Endothelial cell of umbilical vein (primary cell): ENCODE measurements at places on chromosomes 6 and 20.
A peak's percentile ranks its signal among the peaks of the same experiment; 100 is the strongest.

DNA sequence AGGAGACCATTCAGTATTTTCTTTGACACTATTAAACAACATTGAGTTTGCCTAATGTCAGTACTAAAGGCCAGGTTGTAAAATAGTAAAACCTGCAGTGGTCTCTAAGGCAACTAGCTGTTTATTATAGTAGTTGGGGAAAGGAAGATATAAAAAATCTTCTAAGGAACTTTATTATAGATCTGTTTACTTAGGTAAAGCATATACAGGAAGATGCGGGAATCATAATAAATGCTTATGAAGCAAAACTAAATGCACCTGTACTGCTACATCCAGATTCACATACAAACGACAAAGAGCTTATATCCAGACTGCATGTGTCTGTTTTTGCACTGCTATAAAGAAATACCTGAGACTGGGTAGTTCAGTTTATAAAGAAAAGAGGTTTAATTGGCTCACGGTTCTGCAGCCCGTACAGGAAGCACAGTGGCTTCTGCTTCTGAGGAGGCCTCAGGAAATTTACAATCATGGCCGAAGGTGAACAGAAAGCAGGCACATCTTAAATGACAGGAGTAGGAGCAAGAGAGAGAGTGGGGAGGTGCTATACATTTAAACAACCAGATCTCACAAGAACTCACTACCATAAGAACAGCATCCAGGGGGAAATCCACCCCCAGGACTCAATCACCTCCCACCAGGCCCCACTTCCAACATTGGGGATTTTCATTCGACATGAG, 8.7 kb upstream of the TRIM39 start:
- no peak for DNase-seq
- no peaks in the 10 kb centered on the region for H3K4me1 ChIP-seq
- no peak overlapping the region for H3K4me3 ChIP-seq
- H3K36me3 ChIP-seq: peaks cover 4% of the 10 kb centered on the region
- no peaks in the 10 kb centered on the region for H3K27me3 ChIP-seq
- H3K27ac ChIP-seq: no peak overlapping the region

DNA sequence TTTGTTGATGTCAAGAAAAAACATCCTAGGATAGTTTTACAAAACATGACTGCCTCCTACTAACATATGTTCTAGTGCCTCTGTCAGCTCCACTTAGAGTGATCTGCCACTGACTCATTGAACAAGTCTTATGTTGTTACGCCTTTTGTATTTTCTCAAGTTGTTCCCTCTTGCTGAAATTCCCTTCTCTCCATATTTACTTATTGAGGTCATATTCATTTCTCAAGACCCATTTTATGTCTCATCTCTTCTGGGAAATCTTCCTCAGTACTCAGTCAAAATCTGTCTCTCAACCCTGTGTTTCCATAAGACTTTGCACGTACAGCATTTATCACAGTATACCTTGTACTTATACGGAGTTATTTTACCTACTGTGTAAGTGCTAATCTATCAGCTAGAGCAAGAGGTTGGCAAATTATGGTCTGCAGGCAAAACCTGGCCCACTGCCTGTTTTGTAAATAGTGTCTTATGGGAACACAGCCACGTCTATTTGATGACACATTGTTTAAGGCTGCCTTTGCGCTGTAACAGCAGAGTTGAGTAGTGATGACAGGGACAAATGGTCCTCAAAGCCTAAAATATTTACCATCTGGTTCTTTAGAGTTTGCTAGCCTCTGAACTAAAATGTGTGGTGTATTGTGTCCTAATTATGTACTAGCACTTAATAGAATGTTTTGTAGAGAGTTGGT, 83.4 kb downstream of the ADGRB3 start:
- H3K27ac ChIP-seq: no peak overlapping the region
- no peak for DNase-seq
- no peaks in the 10 kb centered on the region for H3K36me3 ChIP-seq

DNA sequence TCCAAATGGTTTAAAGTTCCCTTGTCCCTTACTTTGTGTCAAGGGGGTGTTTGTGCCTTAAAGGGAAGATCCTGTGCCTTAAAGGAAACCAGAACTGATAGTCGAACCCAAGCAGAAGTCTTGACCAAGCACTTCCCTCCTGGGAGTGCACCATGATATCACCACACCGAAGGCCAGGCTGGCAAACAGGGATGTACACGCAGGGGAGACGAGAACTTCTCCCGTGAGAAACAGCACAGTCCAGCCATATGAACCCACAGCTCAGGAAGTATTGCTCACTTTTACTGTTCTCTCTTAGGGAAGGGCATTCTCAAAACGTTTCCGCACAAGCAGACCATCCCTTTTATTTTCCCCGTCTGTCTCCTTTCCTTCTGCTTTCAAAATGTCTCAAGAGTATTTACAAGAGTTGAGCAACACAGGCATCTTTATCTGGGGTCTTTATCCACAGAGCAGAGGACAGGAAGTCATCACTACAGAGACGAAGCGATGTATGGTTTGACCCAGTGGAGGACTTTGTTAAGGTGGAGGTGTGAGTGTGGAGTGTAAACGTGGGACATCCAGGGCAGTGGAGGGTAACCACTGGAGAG, 12.8 kb upstream of the SERPINB1 start:
- no peaks in the 10 kb centered on the region for H3K36me3 ChIP-seq
- H3K4me3 ChIP-seq: no peak overlapping the region
- peak; percentile 94 for DNase-seq
- H3K27me3 ChIP-seq: no peaks in the 10 kb centered on the region

DNA sequence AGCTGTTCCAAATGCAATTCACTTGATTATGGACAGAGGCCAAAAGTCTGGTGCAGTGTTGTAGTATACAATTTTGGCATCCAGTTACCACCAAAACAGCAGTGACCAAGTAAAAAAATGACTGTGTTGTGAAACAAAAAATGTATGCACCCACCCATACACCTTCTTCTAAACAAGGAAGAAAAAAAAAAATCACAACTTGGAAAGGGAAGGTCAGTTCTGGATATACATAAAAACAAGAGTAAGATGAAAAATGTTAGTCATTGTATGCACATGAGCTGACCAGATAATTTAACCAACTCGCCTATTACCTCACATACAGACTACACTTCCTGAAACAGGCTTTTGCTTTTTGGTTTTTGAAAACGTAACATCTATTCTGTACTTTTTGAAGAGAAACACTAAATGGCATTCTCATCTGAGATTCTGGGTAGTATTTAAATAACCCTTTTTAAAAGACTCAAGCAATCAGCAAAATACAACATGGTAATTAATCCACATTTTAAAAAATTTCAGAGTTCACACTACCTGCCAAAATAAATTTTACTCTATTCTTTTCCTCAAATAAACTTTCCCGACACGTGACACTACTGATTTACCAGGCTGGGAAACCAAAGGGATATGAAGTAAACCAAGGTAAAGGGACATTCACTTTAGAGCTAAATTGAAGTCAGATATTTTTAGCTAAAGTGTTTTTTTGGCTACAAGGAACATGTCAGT, 141.6 kb upstream of the SHLD1 start:
- peaks cover 22% of the 10 kb centered on the region for H3K4me1 ChIP-seq
- H3K4me3 ChIP-seq: no peak overlapping the region
- H3K27me3 ChIP-seq: no peaks in the 10 kb centered on the region
- no peak overlapping the region for H3K27ac ChIP-seq

- H3K36me3 ChIP-seq: no peaks in the 10 kb centered on the region
- H3K27ac ChIP-seq: no peak overlapping the region
- H3K4me1 ChIP-seq: no peaks in the 10 kb centered on the region
- DNase-seq: no peak
These were observed 149.9 kb downstream of the C6orf118 start for GRCh38 chr6:165159460-165159859.

DNA sequence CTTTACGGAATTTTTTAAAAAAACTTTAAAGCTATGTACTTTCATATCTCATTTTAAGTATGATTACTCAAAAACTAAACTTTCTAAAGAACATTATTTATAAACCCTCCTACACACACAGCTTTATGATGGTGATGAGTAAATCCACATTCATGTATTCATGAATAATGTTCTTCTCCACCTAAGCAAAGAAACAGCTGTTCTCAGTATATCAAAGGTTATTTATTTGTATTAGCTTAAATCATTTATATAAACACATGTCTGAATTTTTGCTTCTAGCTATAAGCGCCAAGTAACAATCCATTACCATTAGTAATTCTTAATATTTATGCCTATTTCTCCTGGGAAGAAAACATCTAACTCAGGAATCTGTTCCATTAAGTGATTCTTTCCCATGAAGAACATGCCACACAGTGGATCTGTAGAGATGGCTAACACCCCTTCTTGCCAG, 63.3 kb downstream of the SMLR1 start:
- H3K27me3 ChIP-seq: no peaks in the 10 kb centered on the region
- peaks cover 5% of the 10 kb centered on the region for H3K4me1 ChIP-seq
- H3K27ac ChIP-seq: no peak overlapping the region
- no peak overlapping the region for H3K4me3 ChIP-seq
- H3K36me3 ChIP-seq: peaks cover 2% of the 10 kb centered on the region

DNA sequence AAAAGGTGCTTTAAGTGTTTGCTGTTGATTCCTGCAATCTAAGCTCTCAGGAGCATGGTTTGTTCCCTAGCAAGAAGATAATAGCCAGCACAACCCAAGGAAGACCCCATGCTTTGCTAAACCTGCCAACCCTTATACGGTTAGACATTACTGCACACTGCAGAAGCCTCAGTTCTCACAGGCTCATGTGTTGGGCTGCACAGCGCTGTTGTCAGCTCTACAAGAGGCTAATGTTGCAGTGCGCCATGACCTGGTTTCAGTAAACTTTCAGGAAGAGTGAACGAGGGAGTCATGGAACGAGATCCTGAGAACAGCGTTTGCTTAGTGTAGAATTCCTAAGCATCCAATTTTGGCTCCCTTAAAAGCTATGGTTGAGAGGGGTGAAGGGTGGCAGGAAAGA, 218.5 kb downstream of the ARHGAP18 start:
- peaks cover 51% of the 10 kb centered on the region for H3K4me1 ChIP-seq
- H3K4me3 ChIP-seq: no peak overlapping the region
- no peak for DNase-seq
- H3K27ac ChIP-seq: peak overlapping the region; percentile 99
- H3K36me3 ChIP-seq: no peaks in the 10 kb centered on the region

- no peaks in the 10 kb centered on the region for H3K4me1 ChIP-seq
- H3K27me3 ChIP-seq: no peaks in the 10 kb centered on the region
- DNase-seq: peak; percentile 43
- H3K4me3 ChIP-seq: no peak overlapping the region
These were observed 181.5 kb upstream of the TCF21 start for GRCh38 chr6:133707456-133707855.

DNA sequence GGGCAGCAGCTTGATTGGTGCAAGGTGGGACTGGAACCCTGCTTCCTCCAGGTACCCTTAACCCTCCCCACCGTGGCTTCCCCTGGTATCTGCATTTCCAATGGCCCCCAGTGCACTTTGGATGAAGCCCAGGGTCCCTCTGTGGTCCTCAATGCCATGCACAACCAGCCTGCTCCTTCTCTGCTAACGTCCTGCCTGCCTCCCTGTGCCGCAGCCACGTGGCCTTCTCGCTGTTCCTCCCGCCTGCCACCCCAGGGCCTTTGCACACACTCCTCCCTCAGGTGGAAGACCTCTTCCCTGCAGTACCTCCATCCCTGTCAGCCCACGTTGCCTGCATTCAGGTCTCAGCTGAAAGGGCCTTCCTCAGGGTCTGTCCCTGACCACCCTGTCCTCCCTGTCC, 101.6 kb downstream of the BMP7 start:
- H3K27me3 ChIP-seq: no peaks in the 10 kb centered on the region
- H3K27ac ChIP-seq: no peak overlapping the region
- H3K4me1 ChIP-seq: no peaks in the 10 kb centered on the region
- DNase-seq: no peak
- no peak overlapping the region for H3K4me3 ChIP-seq
- no peaks in the 10 kb centered on the region for H3K36me3 ChIP-seq

- no peaks in the 10 kb centered on the region for H3K27me3 ChIP-seq
- no peak for DNase-seq
- H3K4me3 ChIP-seq: no peak overlapping the region
- no peak overlapping the region for H3K27ac ChIP-seq
- H3K36me3 ChIP-seq: no peaks in the 10 kb centered on the region
- H3K4me1 ChIP-seq: no peaks in the 10 kb centered on the region
These were observed 229.7 kb downstream of the PLCB1 start for GRCh38 chr20:8361779-8362178.

DNA sequence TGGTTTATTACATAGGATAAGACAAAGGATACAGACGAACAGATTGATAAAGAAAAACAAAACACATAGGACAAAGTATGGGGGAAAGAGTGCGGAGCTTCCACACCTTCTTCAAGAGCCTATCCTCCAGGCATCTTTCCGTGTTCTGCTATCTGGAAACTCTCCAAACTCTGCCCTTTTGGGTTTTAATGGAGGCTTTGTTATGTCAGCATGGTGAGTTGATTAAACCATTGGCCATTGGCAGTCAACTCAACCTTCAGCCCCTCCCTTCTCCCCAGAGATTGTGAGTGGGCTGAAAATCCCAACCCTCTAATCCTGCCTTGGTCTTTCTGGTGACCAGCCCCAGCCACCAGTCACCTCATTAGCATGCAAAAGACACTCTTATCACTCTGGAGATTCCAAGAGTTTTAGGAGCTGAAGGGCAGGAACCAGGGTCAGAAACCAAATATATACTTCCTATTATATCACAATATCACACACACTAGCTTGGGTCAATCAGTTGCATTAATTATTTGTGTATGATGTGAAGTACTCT, 23.8 kb downstream of the HLA-DOB start:
- DNase-seq: no peak
- peaks cover 32% of the 10 kb centered on the region for H3K27me3 ChIP-seq
- no peaks in the 10 kb centered on the region for H3K36me3 ChIP-seq
- H3K27ac ChIP-seq: no peak overlapping the region
- no peaks in the 10 kb centered on the region for H3K4me1 ChIP-seq
